ENCODE measurements at places on chromosomes 1 and 21.

GRCh38 chr21:39518847-39519210 lies 67.1 kb downstream of the SH3BGR start:
- no peak for DNase-seq

DNA sequence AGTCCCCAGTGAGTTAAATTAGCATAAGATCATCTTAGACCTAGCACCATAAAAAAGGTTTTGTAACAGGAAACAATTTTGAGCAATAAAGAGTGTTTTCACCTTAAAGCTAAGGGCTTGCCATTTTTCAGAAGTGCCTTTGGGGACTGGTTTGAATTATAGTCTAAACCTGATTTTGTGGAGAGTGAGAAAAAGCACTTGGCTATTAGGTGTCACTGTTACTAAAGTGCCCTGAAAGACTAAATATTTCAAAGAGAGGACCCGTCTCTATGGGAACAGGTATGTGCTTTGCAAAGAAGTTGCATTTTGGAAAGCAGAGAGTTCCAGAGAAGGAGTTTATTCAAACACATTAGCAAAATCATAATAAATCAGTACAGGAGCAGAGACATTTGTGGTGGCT lies 9.1 kb downstream of the NTNG1 start:
- DNase-seq: no peak

- no peak for DNase-seq
Measured at GRCh38 chr1:41942278-41942677, 23.6 kb upstream of the HIVEP3 start.

GRCh38 chr21:21230672-21231071 lies 232.5 kb downstream of the NCAM2 start:
- no peak for DNase-seq

DNA sequence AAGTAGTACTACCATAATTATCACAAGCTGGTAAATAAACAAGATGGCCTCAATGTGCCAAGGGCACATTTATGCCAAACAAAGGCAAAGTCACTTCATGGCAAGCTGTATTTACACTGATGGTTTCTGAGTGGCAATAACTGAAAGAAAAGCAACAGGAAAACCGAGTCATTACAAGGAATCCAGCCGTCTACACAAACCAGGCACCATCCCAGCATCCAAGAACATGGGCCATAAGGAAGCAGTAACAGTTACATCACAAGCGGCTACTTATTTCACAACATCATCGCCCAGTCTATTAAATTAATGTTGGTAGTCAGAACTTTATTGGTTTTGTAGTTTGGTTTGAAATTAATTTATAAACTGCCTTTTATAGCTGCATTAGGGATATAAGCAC lies 214.2 kb downstream of the RERE start:
- DNase-seq: no peak

DNA sequence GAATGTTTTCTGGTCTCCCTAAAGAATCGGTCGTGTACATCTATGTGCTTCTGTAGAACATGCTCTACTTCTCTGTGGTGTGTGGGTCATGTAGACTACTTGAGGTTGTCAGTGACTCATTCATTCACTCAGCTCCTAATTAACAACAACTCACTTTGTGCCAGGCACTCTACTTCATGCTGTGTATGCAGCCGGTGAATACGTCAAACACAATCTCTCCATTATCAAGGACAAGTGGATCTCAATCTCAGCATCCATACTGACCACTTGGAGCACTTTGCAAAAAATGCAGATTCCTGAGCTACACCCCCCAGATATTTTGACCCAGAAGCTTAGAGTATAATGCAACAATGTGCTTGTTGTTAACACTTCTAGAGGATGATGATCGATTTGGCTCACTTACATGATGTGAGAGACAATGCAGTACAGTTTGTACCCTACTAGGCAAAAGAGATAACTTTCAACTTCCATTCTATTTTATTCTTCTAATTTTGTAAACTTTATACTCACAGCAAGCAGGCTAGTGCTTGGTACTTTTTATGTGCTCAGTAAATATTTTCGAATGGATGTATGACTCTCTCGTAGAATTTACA lies 508.6 kb upstream of the ADAMTS5 start:
- no peak for DNase-seq

GRCh38 chr1:81512252-81513003 lies 288.3 kb upstream of the ADGRL2 start:
- DNase-seq: no peak

- no peak for DNase-seq
Measured at GRCh38 chr1:72845381-72845780, 563.0 kb upstream of the NEGR1 start.

- no peak for DNase-seq
Measured at GRCh38 chr1:161287482-161288054, 22.2 kb downstream of the MPZ start.

- DNase-seq: peak; percentile 87
Measured at GRCh38 chr1:44786138-44786840, 1.7 kb downstream of the BEST4 start.

- DNase-seq: no peak
Measured at GRCh38 chr1:153685544-153686340, 7.3 kb downstream of the NPR1 start.

GRCh38 chr1:157487504-157487903 lies 64.8 kb downstream of the FCRL5 start:
- DNase-seq: no peak

- no peak for DNase-seq
Measured at GRCh38 chr1:208241512-208241911, 2.7 kb downstream of the PLXNA2 start.

- no peak for DNase-seq
Measured at GRCh38 chr1:45879885-45880598, 76.6 kb downstream of the MAST2 start.

GRCh38 chr1:66495495-66495894 lies 38.5 kb upstream of the SGIP1 start:
- no peak for DNase-seq

- DNase-seq: no peak
Measured at GRCh38 chr1:114441332-114441731, 69.7 kb downstream of the TRIM33 start.

DNA sequence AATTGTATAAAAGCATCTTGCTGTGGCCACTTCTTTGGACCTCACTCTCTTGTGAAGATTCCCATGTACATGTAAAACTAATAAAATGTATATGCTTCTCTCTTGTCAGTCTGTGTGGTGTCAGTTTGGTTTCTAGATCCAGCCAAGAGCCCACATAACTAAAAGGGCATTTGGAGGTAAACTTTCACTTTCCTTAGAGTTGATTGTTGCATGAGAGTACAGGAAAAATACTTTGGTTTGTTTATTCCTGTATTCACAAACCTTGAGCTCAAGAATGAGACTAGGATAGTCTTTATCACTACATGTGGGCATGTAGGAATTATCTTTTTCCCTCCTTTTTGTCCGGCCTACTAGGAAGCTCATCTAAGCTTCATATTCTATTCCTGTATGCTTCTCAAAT lies 50.9 kb downstream of the KCTD3 start:
- DNase-seq: no peak

DNA sequence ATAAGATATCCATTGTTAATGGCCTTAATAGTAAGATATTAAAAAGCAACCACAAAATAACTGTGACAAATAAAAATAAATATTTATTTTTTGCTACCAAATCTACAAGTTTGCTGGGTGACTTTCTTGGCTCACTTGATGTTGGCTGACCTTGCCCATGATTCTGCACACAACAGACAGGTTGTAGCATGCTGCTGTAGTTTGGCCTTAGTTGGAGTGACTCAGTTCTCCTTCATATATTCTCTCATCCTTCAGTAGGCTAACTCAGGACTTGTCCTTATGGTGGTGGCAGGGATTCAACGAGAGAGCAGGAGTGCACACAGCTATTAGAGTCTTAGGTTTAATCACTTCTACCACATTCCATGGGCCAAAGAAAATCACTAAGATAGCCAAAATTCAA lies 437.9 kb downstream of the MRPL39 start:
- DNase-seq: no peak

- DNase-seq: no peak
Measured at GRCh38 chr21:41241341-41241740, 73.4 kb downstream of the BACE2 start.

DNA sequence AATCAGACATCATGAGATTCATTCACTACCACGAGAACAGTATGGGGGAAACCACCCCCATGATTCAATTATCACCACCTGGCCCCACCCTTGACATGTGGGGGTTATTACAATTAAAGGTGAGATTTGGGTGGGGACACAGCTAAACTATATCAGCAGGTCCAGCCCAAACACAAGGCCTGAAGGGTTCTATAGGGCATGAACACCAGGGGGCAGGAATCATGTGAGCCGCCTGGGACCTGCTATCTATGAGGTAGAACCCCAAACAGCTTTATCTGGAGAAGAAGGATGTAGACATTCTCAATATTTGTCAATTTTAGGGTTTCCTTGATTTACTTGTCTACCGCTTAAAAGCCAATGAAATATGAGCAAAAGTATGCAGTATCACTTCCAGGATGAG lies 294.9 kb upstream of the DEPDC1 start:
- no peak for DNase-seq

GRCh38 chr1:16142383-16142995 lies 13.4 kb downstream of the EPHA2 start:
- DNase-seq: no peak

GRCh38 chr1:55376897-55377296 lies 161.7 kb upstream of the USP24 start:
- no peak for DNase-seq

DNA sequence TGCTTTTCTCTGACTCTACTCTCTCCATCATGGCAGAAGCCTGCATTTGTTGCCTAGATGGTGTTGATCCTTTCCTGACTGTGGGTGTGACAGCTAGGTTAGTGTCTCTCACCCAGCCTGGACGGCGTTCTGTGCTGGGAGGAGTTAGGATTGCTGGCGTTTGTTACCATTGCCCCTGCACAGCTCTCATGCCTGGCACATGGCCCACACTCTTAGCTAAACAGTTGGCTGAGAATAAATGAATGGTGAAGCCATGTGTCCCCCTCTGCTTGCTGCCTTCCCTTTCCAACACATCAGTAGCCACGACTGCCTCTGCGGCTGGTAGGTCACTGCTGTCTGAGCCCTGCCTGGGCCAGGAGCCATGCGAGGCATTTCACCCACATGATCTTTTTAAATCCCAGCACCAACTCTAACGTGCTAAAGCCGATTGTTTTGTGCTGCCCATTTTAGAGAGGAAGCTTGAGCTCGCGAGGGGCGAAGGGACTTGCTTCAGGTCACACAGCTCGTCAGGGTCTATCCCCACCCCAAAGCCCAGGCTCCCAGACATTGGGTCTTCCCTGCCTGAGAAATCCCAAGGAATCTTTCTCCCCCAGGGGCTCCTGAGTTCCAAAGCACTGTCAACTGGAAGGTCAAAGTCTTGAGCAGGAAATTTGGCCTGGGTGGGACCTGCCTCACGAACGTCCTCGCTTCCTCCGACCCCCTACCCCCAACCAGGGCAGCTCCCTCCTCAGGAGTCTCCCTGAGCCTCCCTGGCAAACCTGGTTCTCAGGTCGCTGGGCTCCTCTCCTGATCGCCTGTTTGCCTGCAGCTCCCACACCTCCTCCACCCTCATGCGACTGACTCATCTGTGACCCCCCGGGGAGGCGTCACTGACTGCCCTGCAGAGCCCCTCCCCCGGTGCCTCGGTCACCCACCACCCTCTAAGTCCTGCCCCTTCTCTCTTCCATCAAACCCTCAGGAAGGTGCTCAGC lies 271.7 kb upstream of the C1orf174 start:
- DNase-seq: no peak

DNA sequence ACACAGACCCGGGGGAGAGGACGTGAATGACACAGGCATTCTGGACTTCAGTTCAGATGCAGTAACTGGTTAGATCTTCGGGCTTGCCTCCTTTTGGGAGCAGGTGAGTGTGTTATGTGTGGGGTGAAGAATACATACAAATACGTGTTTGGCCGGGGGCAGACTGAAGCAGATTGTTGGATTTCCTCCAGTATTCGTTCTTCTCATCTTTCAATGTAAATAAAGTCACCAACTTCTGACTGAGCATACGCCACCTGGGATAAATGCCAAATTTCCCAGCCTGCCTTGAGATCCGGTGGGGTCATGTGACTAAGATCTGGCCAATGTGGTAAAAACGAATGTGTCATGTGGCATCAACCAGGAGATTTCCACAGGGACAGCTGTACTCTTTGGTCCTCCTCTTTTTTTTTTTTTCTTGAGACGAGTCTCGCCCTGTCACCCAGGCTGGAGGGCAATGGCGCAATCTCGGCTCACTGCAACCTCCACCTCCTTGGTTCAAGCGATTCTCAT lies 189.8 kb downstream of the RGS7 start:
- DNase-seq: no peak

DNA sequence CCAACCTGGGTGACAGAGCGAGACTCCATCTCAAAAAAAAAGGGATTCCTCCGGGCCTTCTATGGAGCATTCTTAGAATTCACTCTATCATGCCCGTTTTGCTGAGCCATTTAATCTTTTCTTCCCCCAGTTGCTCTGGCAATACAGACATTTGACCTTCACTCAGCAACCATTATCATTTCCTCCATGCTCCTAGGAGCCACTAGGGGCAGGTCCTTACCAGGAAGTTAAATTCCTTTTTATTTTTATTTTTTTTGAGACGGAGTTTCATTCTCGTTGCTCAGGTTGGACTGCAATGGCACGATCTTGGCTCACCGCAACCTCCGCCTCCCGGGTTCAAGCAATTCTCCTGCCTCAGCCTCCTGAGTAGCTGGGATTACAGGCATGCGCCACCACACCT lies 9.7 kb upstream of the CGN start:
- DNase-seq: no peak

DNA sequence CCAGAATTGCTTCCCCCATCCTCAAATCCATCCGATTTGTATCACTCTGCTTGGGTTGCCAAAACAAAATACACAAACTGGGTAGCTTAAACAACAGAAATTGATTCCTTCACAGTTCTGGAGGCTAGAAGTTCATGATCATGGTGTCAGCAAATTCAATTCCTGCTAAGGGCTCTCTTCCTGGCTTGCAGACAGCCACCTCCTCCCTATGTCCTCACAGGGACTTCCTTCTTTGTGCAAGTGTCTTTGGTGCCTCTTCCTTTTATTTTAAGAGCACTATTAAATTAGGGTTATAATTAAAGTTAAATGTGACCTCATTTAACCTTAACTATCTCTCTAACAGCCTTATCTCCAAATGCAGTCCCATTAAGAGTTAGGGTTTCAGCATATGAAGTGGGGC lies 112.8 kb downstream of the PLPP3 start:
- DNase-seq: no peak

DNA sequence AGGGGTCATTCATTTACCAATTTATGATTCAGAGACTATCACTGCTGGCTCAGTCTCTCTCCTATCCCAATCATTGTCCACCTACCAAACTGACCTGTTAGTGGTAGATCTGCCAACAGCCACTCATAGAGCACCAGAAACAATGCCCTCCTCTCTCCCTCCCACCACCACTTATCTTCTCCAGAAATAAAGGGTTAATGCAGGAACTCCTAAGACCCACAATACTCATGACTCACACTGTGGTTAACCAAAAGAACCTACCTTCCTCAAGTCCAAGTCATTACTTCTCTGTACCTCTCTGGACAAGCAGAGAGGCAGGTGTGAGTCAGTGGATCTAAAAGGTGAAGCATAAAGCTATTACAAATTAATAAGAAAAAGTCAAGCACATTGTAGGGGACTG lies 40.9 kb upstream of the CAMK1G start:
- no peak for DNase-seq
